ENCODE measurements at places on chromosomes 11 and 22.

GRCh38 chr11:73372375-73372993 is 3.7 kb upstream of the RELT start:
- DNase-seq, result no peak

GRCh38 chr11:112128483-112129121 is 35.3 kb downstream of the IL18 start:
- no peak for DNase-seq

- no peak for DNase-seq
Observed at GRCh38 chr22:49205483-49205800, 622.2 kb downstream of the BRD1 start.

DNA sequence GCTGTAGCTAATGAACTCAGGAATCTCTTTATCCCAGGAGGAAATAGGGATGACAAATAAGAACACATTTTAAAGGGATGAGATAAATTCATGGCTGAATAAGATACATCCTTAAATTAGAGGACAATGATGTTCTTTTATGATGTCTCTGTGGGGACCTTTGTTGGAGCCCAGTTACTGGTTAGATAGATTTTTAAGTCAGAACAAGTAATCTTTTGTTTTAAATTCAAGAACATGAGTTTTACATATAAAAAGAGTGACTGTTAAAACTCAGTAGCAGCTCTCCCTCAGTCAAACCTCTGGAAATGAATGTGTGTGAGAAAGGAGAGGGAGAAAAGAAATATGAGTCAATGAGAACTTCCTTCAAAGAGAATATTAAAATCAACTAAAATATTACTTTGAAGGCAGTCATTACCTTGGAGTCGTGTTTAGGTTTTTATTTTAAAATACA is 241.6 kb downstream of the SWAP70 start:
- DNase-seq, result no peak

- no peak for DNase-seq
Observed at GRCh38 chr11:129695571-129696308, 119.9 kb upstream of the TMEM45B start.

DNA sequence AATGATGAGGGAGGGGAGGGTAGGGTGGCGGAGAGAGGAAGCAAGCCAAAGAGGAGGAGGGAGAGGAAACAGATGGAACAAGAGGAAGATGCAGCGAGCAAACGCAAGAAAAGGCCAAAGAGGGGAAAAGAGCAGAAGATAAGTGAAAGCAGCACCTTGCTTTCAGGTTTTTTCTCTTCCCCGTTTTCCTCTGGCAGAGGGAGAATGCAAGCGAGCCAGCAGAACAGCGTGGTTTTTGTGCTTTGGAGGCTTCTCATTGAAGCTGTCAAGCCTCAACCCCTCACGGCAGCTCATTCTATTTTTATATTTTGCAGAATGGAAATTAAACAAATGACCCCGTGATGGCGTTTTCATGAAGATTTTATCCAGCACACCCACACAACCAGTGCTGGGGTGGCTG is 67.1 kb upstream of the GRAMD1B start:
- DNase-seq, result no peak

GRCh38 chr11:26702406-26702805 is 19.5 kb downstream of the SLC5A12 start:
- DNase-seq, result no peak

DNA sequence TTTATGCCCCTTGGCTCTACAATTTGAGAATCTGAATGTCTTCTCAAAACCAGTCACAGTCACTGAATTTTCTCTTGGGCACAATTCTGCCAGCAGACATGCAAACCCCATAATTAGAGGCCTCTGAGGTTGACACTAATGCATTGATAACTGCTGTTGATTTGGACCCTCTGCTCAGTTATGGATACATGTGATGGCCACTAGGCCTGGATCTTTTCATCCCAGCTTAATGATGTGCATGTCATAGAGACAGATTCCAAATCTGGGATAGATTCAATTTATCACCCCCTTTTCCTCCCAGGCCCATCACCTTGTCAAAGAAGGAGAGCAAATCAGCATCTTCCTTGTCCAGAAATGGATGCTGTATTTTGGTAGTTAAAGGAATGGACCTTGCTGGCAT is 92.2 kb downstream of the C11orf91 start:
- DNase-seq, result no peak

- no peak for DNase-seq
Observed at GRCh38 chr11:96538622-96539021, 148.8 kb downstream of the JRKL start.

- DNase-seq, result no peak
Observed at GRCh38 chr22:29998627-29999384, 81.5 kb upstream of the HORMAD2 start.

DNA sequence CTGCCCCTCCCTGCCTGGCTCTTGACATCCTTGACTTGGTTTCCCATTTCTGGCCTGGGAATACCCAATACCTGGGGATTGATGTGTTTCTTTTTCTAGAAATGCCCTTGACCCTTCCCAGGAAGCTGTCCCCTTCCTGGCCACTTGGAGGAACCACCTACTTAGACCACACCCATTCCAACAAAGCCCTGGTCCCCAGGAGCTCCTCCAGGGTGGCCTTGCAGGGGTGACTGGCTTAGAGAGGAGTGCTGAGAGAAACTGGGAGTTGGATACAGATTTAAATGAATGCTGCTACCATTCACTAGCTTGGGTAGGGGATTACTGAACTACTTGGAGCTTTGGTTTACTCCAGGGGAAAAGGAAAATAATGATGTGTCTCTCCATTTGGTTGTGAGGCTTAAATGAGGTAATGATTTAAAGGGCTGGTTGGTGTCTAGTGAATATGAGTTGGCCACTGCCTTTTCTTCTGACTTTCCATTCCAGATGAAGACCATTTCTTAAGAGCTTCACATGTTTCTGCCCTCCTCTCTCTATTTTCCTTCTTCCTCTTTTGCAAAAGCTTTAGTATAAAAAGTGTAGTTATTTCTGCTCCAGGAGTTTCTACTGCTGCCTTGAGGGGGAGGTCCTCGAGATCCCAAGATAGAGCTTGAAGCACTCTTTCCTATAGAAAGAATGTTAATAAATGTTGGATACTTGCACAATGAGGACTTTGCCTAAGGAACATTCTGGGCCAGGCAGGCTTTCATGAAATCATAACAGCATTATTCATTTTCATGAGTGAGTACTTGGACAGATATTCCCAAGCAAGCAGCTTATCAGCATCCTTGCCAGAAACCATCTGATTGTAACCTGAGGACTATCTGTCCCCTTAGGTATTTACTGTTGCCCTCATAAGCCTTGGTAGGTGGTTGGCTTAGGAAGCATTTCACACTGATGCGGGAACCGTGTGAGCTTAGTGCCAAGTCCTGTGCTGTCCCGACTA is 22.4 kb downstream of the PANX1 start:
- no peak for DNase-seq

DNA sequence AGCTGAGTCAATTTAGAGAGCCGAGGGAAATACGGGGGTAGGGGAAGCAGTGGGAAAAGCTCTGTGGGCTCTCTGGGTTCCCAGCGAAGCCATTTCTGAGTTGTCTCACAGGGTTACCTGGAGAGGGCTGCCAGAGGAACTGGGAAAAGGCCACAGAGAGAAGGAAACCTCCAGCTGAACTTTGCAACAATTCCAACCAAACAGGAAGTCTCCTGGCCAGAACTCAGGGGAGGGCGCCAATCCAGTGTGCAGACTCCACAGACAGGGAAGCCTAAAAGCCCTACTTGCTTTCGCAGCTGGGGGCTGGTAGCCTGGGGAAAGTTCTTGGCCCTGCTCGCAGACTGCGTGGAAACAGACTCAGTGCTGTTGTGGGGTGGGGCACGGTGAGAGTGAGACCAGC is 23.1 kb upstream of the GNAZ start:
- no peak for DNase-seq

GRCh38 chr11:67261946-67262681 is 4.2 kb upstream of the GRK2 start:
- no peak for DNase-seq

GRCh38 chr11:10640308-10640707 is 53.2 kb downstream of the IRAG1 start:
- no peak for DNase-seq

DNA sequence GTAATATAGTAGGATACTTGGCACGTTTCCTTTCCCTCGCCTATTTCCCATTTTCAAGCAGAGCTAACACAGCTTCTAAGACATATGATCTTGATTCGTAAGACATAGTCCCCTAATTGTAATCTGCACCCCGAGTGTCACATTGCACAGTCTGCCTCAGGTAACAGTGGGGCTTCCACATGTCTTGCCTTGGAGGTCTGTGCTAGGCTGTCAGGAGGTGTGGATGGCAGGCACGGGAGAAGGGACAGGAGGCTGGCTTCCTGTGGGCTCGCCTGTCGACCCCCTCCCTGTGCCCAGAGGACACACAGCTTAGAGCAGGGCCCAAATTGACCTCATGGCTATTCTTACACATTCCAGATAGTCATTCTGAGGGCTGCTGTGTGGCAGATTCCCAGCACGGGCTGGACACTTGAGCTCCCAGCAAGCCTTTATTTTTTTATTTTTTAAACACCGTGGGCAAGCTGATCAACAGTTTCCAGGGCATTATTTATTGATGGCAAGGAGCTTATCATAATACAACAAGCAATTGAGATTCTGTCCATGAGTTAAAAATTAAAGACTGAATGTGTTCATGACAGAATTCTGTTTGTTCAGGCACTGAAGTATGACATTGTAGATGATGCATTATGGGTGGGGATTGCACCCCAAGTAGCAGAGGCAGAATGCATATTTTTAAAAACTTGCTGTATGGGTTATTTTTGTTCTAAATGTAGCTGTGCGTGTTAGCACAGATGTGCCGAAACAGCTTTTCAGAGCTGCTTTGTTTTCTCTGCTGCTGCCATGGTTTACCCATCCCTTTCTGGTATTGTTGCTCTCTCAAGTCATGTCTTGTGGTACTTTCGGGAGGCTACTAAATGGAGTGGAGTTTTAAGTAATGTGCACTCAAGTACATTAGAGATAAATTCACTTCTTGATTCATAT is 113.0 kb downstream of the ATXN10 start:
- DNase-seq, result no peak

GRCh38 chr11:27076121-27076589 is 35.5 kb downstream of the BBOX1 start:
- DNase-seq, result no peak

GRCh38 chr11:37264783-37265182 is 666.7 kb upstream of the RAG2 start:
- no peak for DNase-seq

- peak; percentile 77 for DNase-seq
Observed at GRCh38 chr22:28907311-28908008, 24.1 kb downstream of the ZNRF3 start.

- no peak for DNase-seq
Observed at GRCh38 chr11:129086976-129087375, 105.1 kb downstream of the ARHGAP32 start.

DNA sequence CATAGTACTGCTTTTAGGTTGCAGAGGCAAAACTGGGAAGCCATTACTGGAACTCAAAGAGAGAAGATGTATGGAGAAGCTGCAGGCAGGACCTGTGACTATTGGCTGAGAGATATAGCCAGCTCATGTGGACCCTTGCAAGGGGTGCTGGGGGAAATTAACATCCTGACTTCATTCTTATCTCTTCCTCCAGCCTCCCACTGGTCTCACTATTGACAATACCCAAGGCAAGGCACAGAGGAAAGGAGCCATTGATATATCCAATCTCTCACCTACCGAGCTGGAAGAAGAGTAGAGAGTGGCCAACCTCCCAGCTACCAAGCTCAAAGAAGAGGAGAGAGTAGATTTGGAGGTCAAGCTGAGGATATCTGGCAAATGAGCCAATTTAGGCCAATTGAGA is 36.8 kb upstream of the ZBED5 start:
- DNase-seq, result no peak

- no peak for DNase-seq
Observed at GRCh38 chr11:125401746-125402145, 94.3 kb downstream of the FEZ1 start.

DNA sequence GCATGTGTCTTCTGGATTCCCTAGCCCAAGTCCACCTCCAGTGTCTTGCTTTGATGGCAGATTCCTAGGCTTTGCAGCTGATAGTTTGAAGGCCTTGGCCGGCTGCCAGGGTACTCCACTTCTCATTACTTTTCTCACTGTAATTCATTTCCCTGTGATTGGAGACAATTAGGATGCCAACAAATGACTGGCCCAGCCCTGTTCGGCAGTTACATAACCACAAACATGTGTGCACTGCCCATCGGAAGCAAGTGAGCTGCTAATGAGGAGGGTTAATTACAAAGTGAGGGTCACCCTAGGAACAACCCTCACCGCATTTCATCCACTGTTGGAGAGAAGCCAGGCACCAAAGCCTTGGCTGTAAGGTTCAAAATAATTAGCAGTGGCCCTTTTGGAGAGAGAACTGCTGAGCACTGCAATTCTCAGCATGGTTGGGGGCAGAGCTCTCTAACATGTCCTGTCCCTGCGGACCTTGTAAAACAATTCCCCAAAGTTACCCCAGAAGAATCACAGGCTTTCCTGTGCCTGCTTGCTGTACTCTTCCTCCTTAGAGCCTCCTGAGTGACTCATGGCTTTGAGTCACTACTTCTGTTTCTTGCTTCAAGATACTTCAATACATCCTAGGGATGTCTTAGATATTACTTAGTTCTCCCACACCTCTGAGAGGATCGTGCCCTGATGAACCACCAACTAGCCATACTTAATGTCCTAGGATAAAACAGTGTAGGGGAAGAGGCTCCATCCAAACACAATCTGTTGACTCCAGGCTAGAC is 109.7 kb upstream of the GALNT18 start:
- no peak for DNase-seq

DNA sequence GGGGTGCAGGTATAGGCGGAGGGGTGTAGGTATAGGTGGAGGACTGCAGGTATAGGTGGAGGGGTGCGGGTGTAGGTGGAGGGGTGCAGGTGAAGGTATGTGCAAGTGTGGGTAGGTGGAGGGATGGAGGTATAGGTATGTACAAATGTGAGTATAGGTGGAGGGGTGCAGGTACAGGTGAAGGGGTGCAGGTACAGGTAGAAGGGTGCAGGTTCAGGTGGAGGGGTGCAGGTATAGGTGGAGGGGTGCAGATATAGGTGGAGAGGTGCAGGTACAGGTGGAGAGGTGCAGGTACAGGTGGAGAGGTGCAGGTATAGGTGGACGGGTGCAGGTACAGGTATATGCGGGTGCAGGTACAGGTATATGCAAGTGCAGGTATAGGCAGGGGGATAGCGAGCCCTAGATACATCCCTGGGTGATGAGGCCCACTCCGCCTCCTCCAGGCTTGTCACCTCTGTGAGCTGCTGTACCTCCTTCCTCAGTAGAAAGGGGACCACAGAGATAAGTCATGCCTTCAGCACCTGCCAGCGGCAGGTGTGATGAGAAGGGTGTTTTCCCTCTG is 17.2 kb downstream of the LINC01488 start:
- no peak for DNase-seq

All from DMS 273 treated with DMSO at 0.1 percent for 48 hours (cell line).